T47D (cell line): ENCODE measurements at places on chromosomes 4 and X.

- DNase-seq: no peak
These were observed 56.8 kb downstream of the PCDH7 start for GRCh38 chr4:30776921-30777415.

GRCh38 chr4:16916719-16917337 is 18.4 kb upstream of the LDB2 start:
- DNase-seq: no peak

DNA sequence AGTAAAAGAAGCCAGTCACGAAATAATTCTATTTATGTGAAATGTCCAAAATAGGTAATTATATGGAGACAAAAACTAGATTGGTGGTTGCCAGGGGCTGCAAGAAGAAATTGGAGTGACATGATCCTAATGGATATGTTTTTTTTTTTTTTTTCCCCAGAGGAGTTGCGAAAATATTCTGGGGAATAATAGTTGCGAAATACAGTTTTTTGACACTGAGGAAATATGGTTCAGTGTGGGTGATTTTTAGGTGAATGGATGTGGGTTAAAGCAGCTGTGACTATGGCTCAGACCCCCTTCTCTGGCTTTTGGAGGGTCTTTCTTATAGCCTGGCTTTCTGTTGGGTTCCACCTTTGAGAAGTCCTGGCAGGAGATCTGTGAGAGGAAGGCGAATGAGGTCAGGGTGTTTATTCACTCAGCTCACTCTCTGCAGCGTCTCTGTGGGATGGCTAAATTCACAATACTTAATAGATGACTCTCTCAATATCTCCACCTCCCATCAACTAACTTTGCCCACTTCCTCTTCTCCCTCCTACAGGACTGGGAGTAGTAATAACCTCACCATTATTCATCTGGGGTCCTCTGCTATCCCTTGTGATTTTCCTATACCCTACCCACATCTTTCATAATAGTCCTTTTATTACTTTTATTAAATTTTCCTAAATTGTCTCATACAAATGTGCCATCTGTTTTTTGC is 15.3 kb upstream of the RAB9B start:
- DNase-seq: no peak

DNA sequence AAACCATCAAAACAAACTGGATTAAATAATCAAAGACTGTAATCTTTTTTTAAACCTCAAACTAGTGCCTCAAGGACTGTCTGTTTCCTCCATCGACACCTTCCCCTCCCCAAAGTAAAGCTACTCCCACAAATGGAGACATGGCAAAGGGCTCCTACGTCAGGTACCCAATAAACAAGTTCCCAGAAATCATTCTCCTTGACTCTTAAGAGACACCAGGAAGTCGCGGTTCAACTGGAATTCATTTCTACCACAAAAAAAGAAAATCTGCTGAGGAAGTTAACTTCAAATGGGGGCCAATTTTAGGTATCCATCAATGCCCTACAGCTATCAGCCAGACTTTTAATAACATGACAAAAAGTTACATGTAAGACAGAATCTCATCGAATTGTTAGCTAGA is 2.5 kb downstream of the RPS4X start:
- no peak for DNase-seq

GRCh38 chrX:135050603-135051002 is 1.3 kb downstream of the RTL8A start:
- DNase-seq: no peak

- DNase-seq: no peak
These were observed 49.2 kb downstream of the CDS1 start for GRCh38 chr4:84632092-84632491.

DNA sequence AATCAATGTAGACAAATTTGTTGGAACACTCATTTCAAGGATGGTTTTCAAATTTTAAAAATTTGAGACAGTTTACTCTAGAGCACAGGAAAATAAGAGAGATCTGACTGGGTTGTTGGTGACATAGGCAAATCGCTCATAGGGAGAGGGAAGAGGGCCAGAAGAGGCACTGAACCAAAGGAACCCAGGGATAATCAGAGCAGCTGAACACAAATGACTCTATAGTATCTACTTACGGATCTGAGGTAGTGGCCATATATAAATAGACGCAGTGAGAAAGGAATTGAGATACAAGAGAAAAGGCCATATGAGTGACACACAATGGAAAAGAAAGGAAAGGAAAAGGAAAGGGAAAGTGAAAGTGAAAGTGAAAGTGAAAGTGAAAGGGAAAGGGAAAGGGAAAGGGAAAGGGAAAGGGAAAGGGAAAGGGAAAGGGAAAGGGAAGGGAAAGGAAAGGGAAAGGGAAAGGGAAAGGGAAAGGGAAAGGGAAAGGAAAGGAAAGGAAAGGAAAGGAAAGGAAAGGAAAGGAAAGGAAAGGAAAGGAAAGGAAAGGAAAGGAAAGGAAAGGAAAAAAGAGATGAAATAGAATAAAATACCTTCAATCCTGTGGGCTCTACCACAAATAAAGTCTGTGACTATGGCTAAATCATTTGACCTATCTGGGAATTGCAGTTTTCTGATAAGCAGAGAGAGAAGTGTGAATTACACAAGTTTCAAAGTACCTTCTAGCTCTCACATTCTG is 759.2 kb downstream of the DMD start:
- no peak for DNase-seq

- DNase-seq: no peak
These were observed 7.8 kb downstream of the PLRG1 start for GRCh38 chr4:154542271-154542879.

- DNase-seq: no peak
These were observed 16.6 kb downstream of the PGRMC1 start for GRCh38 chrX:119252716-119253115.

- no peak for DNase-seq
These were observed 101.8 kb upstream of the ANK2 start for GRCh38 chr4:112947616-112948015.

- DNase-seq: no peak
These were observed 325.0 kb downstream of the FBXO8 start for GRCh38 chr4:173958445-173958844.
